Dorsolateral prefrontal cortex (tissue), 122 donors: ENCODE measurements at places on chromosomes 1 and 21.

DNA sequence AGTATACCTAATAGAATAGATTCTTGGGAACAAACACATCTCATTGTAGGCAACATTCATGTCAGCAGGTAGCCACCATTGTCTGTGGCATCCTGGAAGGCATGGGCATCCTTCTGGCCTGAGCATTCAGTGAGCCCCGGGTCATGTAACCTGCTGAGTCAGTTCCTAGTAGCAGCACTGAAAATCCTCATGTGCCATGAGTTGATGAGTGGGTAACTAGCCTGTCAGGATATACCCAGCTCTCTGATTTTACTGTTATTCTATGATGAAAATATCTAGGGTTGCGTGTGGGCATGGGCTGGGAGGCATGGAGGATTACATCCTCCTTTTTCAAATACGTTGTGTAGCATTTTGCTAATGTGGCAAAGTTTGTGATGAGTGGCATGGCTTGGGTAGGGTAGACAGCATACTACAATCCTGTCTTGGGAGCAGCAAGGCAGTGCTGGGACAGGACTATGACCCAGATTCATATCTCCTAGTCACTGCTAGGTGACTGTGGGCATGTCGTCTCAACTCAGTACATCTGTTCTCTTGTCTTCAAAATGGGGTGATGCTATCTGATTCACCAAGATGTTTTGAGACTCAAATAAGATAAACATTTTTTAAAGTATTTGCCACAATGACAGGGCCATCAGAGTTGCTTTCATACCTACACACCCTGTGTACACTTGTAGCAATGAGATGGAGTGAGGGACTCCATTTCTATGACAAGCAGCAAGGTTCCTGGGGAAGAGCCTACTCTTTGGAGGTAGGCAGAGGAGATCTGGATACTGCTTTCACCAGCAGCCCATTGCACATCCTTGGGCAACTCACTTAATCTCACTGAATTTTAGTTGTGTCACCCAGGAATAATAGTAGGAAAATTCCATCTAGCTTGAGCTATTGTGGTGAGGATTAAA is 62.5 kb downstream of the CD58 start:
- no peak for DNase-seq

DNA sequence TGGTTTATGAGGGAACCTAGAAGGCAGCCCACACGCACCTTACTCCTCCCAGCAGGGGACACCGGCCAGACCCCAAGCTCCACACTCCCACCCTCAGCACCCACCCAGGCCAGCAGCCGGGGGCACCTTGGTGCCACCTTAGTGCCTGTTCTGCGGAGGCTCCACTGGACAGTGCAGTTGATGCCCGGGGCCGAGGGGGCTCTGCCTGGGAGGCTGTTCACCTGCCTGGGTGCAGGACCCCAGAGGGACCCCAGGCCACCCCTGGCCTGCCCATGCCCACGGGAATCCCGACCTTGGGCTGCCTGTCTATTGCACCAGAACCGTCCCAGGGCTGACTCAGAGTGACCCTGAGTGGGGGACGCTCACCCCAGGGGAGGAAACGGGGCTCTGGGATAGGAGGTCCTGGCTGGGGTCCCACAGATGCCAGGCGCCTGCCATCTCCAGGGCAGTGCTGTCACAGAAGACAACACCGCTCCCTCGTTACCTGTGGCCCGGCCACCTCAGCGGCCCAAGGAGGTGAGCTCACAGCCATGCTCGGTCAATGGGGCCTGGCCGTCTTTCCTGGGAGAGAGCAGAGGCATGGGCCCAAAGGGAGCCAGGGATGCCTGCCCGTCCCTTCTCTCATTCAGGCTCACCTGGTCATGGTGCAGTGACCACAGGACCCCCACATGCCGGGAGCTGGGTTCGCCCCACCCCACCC is 696 bp downstream of the SCNN1D start:
- no peak for DNase-seq

GRCh38 chr1:162681122-162681436 is 48.8 kb downstream of the DDR2 start:
- no peak for DNase-seq

- no peak for DNase-seq
These were observed 30.7 kb downstream of the KCNJ15 start for GRCh38 chr21:38287476-38287875.
